ENCODE measurements at places on chromosomes 12 and 14.

- DNase-seq = peak; percentile 66
These were observed at the start of gene VASH1 for GRCh38 chr14:76761136-76761959. Gene VASH1, plus strand, starts transcription at chr14:76761468. Its CDS starts 1,354 bp downstream, at chr14:76762822.

GRCh38 chr12:71558445-71558844 is 105.2 kb downstream of the ZFC3H1 start:
- DNase-seq = peak; percentile 46

DNA sequence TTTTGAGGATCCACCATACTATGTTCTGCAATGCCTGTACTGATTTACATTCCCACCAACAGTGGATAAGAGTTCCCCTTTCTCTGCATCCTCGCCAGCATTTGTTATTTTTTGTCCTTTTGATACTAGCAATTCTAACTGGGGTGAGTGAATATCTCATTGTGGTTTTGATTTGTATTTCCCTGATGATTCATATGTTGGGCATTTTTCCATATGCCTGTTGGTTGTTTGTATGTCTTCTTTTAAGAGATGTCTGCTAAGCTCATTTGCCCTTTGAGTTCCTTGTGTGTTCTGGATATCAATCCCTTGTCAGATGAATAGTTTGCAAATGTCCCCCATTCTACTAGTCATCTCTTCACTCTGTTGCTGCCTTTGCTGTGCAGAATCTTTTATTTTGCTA is 49.0 kb upstream of the MSRB3 start:
- peak; percentile 67 for DNase-seq

GRCh38 chr12:62922539-62922938 is 12.4 kb downstream of the PPM1H start:
- DNase-seq = no peak

DNA sequence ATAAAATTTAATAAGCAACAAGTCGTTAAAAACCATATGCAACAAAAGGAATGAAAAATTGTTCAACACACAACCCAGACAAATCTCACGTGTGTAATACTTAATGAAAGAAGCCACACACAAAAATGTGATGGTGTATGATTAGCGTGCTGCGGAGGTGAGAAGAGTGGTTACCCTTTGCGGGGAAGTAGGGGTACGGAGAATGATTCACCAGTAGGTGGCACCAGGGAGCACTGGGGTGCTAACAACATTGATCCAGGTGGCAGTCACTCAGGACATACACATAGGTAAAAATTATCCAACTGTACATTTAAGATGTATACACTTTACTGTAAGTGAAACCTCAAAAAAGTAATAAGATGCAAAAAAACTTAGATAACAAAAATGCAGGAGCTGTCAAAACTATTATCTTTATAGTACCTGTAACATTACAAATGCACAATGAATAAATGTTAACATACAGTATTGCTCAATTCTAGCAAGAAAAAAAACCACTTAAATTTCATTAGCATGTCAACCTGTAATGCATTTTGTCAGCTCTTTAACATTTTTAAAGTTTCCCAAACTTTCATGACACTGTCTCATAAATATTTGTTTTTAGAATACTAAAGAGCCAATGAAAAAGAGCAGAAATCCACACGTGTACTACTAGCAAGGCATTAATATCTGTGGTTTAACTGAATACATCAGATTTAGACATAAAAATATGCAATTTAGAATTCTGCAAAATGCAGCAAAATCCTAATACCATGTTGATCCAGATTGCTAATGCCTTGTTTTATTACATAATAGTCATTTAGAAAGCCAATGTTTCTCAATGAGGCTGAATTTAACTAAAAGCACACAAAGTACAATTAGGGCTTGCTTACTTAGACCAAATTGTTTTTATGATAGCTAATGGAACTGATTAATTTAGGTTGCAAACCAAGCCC is 46.7 kb downstream of the TMCC3 start:
- no peak for DNase-seq

GRCh38 chr14:55938249-55938791 is 179.9 kb upstream of the PELI2 start:
- peak; percentile 52 for DNase-seq

GRCh38 chr12:96729886-96730285 is 177.2 kb upstream of the NEDD1 start:
- DNase-seq = no peak

- DNase-seq = no peak
These were observed 9.8 kb downstream of the DAD1 start for GRCh38 chr14:22579236-22579635.

DNA sequence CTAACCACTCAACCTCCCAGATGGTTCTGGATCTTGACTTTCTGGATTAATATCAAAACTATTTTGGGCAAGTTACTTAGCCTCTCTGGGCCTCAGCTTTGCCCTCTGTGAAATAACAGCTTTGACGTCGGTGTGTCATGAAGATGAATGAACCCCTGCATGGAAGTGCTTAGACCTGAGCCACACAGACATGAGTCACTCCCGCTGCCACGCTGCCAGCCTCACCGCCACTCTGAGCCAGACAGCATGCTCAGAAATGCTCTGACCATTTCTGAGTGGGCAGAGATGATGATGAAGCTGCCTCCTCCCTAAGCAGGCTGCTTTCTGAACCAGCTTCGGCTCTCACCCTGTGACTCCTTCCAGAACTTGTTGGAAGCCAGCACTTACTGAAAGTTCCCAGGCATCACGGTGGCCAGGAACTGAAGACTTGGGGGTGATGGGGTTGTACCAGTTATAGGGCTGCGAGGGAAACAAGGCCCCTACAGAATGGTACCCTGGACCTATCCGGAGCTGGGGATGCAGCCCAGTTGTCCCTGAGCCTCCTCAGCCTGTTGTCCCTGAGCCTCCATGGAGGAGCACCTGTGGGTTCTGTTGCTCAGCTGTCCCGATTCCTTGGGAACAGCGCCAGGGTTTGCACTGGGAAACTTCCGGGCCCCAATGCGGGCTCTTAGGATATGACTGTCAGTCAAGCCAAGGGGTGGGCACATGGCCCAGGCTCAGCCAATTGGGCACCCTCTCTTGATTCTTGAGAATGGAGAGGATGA is 2.0 kb upstream of the CCDC197 start:
- peak; percentile 93 for DNase-seq

DNA sequence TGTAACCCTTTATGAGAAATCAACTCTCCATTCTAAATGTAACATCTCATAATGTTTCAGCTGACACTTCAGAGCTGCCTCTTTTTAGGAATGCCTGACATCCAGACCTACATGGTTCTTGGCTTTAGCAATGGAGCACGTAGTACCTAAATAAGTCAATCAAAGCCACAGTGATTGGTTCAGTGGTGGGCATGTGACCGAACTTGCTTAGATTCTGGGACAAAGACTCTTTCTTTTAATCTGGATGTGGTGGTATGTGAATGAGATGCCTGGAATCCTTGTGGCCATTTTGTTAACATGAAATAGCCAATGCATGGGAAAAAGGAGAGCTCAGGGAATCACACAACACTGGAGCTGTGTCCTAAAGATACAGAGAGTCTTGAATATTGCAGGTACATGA is 11.8 kb downstream of the GPR65 start:
- DNase-seq = no peak

GRCh38 chr12:132715874-132716273 is 5.2 kb downstream of the PGAM5 start:
- DNase-seq = no peak

- no peak for DNase-seq
These were observed 263.0 kb upstream of the G2E3 start for GRCh38 chr14:30295980-30296379.

GRCh38 chr12:64688219-64688618 is 71.0 kb downstream of the GNS start:
- DNase-seq = no peak

GRCh38 chr14:104792101-104792884 is 3.3 kb downstream of the AKT1 start:
- no peak for DNase-seq

GRCh38 chr14:100223332-100224201 is 15.4 kb upstream of the YY1 start:
- DNase-seq = no peak

DNA sequence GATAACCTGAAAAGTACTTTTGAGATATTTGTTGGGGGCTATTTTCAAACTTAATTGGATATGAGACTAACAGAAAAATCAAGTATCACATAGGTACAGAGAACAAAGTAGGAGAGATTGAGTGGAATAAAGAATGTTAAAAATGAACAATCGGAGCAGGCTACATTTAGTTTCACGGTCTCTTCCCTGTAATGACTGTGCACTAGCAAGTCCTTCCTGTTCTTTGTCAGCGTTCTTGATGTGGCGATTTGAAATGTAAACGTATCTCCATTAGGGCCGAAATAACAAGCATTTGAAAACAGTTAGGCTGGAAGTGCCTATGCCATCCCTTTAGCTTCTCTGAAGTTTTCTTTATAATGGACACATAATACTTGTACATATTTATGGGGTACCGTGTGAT is 31.0 kb downstream of the SLC25A29 start:
- no peak for DNase-seq

GRCh38 chr12:112107306-112108201 is 1.0 kb downstream of the NAA25 start:
- no peak for DNase-seq

DNA sequence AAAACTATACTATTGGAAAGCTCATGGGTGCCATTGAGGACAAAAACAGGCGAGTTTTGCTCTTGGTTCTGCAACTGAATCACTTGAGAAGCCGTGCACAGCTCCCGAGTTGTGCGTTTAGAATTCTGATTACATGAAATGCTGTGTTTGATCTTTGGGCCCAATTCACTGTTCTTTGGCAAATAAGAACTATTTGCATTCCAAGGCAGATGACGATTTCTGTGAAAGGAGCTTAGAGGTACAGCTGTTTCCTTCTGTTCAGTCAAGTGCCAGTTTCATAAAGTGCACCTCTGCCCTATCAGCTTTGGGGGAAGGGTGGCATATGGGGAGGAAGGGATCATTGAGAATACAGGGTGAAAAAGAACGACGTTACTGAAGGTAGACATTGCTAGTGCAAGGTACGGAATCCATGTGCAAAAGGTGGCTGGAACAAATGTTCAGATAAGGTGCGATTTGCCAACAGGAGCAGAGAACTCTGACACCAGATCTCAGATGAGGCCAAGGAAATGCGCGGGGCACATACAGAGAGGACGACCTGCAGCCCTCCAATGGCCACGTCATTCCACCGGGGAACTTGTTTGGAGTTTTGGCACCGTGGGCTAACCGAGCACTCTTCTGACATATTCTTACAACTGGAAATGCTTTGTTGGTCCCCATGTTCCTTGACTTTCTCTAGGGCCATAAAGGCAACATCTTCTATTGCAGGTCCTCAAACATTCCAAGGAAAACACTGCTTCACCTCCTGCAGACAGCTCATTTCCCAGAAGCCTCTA is 30.1 kb downstream of the TCHP start:
- no peak for DNase-seq

DNA sequence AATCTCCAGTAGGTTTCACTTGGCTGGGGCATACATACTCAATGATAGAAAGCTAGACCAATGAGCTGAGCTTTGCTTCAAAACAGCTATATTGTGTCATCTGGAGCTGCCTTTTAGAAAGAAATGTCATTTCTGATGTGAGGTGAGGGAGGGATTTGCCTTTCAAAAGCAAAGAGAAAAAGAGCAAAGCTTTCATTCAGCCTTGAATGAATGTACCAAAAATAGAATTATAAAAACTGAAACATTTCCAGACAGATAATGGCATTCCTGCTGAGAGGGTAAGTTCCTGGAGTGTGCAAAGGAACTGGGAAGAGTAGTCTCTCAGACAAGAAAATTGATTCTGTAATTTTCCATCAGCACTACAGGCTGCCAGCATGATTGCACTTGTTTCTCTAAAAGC is 710.0 kb downstream of the LRFN5 start:
- no peak for DNase-seq

DNA sequence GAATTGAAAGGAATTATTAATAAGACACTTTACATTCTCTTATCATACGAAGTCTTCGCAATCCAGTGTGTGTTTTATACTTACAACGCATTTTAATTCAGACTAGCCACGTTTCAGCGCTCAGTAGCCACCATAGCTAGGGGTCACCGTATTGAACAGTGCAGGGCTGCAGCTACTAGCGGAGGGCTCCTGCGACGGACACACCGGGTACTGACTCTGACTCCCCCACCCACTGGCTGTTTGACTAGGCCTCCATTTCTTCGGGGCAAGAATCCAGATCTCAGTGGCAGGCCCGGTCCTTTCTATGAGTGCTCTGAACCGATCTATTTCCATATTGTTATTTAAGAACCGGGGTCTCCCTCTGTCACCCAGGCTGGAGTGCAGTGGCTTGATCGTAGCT is 1.5 kb upstream of the CDK2AP1 start:
- no peak for DNase-seq

- DNase-seq = peak; percentile 61
These were observed 107.4 kb downstream of the PRICKLE1 start for GRCh38 chr12:42482041-42482747.

- DNase-seq = no peak
These were observed 97.1 kb downstream of the MYF5 start for GRCh38 chr12:80813820-80814219.

DNA sequence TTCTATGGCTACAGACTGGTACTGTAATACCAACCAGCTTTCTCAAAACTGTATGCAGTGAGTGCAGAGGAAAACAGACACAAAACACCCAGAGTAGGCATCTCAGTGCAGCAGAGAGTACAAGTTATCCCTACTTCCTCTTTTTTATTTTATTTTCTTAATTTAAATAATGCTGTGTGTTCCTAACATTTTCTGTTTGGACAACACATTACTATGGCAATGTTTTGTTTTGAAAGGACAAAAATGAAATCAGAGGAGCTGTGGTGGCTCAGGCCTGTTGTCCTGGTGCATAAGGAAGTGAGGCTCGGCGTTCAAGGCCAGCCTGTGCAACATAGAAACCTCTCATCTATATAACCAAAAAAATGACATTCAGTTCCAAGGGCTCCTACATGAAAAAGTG is 33.7 kb upstream of the SELPLG start:
- no peak for DNase-seq

DNA sequence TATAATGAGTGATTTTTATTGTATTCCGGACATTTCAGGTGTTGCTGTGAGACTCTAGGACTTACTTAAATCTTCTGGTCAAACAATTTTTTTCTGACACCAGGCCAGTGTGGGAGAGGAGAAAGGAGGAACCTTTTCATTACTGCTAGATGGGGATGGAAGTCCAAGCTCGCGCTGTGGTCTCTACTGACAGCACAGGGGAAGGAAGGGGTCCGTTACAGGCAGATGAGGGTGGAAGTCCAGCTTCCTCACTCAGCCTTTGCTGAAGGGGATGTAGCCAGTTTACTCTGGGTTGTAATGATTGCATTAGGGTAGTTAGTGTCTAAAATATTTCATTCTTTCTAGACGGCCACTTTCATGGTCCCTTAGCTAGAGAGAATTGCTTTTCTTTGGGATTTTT is 26.3 kb upstream of the ST8SIA1 start:
- DNase-seq = no peak

- DNase-seq = no peak
These were observed 37.3 kb downstream of the SSH1 start for GRCh38 chr12:108819920-108820706.

- peak; percentile 71 for DNase-seq
These were observed 471.0 kb upstream of the MGAT4C start for GRCh38 chr12:86727160-86727559.

- DNase-seq = no peak
These were observed 479.4 kb downstream of the VRK1 start for GRCh38 chr14:97276573-97276972.

- DNase-seq = peak; percentile 48
These were observed 244.4 kb upstream of the GARIN2 start for GRCh38 chr14:66944872-66945271.
